ENCODE measurements at places on chromosomes 7 and 10.

DNA sequence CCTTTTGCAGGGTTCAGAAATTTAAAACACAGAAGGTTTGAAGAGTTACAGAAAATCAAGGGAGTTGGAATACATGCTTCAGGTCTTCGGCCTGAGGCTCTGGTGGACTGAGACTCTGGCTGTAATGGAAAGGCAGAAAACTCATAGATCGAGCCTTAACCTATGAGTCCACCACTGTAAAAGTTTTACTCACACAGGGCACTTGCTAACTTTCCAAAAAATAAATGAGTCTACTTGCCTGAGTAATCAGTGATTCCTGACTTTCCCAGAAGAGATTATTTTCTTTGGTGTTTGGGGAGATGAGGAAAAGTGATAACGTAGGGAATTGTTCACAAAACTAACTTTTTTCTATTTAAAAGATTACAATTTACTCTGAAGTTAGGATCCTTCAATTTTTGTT lies 108.0 kb downstream of the MBL2 start:
- no peak for DNase-seq

GRCh38 chr7:46288861-46289260 lies 367.8 kb upstream of the IGFBP3 start:
- DNase-seq = no peak

DNA sequence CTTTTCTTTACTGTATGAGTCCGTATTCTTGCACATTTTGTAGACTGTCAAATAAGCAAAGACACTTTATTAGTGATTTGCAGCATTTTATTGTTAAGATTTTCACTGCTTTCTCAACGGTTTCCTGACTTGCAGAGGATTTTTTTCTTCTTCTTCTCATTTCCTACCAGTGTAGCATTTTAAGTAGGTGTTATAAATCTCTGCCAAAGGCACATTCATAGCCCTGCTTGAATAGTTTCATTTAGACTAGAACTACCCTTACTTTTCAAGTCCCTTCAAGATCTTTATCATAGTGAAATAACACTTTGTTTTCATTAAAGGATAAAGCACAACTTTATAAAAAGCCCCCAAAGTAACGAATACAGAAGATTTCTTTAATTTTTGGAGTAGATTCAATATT lies 271.4 kb downstream of the TSPAN12 start:
- DNase-seq = no peak

DNA sequence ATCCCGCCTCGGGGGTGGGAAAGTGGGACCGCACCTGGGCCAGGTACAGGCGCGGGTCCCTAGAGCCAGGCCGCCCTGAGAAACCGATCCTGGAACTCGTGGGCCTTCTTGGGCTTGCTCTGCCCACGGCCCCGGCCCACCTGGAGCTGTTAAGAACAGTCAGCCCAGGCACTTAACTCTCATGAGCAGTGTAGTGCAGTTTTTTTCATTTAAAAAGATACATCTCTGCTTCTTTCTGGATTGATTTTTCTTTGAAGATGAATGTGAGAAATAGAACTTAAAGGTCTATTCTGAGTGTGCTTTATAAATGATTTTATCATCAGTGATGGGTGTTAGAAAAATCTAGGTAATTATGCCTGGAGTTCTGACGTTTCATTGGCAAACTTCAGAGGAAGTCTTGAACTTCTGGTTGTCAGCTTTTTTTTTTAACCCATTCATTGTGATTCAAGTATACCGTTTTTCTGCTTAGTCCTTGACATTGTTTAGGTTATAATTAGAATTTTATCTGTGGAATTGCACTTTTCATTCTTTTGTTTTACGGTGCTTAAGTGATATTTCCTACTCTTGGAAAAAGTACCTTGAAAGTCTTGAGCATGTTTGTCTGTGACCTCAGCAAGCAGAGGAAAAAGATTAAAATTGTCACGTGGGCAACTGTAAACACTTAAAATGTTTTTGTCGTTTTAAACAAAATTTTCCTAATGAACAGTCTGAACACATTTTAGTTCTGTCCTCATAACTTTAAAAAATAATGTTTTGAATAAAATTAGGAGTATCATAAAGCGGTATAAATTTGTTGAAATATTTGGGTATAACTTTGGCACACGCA lies 906 bp downstream of the CDK1 start:
- DNase-seq = no peak

GRCh38 chr10:3761021-3761686 lies 23.9 kb downstream of the KLF6 start:
- DNase-seq = no peak

DNA sequence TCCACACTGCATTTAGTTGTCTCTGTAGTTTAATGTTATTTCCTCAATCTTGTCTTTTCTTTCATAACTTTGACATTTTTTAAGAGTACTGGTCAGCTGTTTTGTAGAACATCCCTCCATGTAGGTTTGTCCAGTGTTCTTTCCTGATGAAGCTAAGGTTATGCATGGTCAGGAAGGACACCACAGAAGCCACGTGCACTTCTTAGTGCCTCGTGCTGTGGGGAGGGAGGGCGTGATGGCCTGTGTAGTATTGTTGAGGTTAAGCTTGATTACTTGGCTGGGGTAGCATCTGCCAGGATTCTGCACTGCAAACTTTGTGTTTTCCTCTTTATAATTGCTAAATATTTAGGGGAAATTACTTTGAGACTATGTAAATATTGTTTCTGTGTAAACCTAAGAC lies 48.3 kb downstream of the MCMBP start:
- DNase-seq = no peak

- peak; percentile 75 for DNase-seq
These were observed at the start of gene GOLGA7B for GRCh38 chr10:97849687-97850402. Gene GOLGA7B, plus strand, starts transcription at chr10:97849843. Its CDS starts 461 bp downstream, at chr10:97850304.

DNA sequence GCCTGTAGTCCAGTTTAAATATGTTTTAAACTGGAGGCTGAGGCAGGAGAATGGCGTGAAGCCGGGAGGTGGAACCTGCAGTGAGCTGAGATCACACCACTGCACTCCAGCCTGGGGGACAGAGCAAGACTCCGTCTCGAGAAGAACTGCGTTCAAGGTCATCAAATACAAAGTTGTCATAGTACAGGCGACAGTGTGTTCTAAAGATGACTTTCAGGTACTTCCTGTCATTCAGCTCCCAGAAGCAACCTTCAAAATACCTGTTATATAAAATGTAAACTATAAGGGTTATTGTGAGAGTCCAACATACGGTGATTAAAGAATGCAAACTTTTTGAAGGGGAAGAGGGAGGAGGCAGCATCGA lies 8.7 kb downstream of the MPP7 start:
- no peak for DNase-seq

- no peak for DNase-seq
These were observed 20.9 kb upstream of the MGMT start for GRCh38 chr10:129446183-129446581.
